ENCODE measurements at places on chromosomes 3 and 15.

DNA sequence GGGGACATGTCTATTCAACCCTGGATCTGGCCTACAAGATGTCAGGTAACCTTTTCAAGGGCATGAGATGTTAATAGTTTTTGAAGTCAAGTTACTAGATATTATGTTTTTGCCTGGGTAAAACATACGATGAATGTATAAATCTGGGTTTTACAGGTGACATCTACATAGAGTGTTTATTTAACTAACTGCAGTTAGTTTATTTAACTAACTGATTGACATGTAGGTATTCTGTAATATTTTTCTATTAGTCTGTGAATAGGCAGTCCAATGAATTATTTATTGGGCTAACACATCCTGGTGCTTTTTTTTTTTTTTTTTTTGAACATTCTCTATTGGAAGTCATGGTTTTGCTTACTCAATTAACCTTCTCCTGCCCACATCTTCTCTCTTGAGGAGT, 38.7 kb upstream of the TNIK start:
- DNase-seq, result no peak

DNA sequence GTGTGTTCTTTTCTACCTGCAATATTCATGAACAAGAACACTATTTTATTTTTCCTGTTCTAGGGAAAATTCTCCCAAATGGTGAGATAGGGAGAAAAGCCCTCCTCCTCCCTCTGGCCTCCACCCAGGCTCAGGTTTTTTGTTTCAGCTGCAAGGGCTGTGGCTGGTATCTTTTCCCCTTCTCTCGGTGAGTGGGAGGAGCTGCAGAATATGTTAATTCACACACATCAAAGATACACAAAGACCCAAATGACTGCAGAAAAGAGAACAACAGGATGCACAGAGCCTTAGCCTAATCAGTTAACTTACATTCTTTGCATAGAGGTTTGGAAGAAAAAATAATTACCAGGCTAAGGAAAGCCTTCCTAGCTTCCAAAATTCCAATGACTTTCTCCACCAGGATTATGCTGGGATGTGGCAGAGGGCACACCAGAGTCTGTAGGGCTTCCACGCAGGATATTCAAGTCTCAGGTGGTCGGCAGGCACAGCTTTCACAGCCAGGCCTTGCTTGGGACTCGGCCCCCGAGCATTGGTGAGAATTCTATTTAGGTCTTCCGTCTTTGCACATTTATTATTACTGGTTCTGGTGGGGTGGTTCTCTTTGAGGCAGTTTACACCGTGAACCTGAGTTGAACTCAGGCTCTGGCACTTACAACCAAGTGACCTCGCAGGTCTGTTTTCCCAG, 64.9 kb downstream of the ABHD5 start:
- DNase-seq, result no peak

DNA sequence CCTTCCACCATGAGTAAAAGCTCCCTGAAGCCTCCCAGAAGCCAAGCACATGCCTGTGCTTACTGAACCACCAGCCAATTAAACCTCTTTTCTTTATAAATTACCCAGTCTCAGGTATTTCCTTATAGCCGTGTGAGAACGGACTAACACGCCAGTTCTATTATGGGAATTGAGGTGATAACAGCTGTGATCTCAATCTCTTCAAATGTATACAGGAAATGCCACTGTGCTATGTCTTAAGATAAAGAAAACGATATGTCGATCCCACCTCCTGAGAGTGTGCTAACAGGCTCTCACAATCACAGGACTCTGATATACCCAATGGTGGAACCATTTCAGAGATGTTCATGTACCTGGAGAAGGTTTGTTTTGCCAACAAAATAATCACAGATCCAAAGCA, 26.2 kb downstream of the CHSY1 start:
- DNase-seq, result no peak

GRCh38 chr3:126646674-126647073, 8.2 kb downstream of the TXNRD3 start:
- DNase-seq, result no peak

GRCh38 chr3:46965151-46965550, 11.4 kb downstream of the CCDC12 start:
- DNase-seq, result no peak

- no peak for DNase-seq
Observed at GRCh38 chr3:14297784-14298236, 104.6 kb upstream of the SLC6A6 start.

DNA sequence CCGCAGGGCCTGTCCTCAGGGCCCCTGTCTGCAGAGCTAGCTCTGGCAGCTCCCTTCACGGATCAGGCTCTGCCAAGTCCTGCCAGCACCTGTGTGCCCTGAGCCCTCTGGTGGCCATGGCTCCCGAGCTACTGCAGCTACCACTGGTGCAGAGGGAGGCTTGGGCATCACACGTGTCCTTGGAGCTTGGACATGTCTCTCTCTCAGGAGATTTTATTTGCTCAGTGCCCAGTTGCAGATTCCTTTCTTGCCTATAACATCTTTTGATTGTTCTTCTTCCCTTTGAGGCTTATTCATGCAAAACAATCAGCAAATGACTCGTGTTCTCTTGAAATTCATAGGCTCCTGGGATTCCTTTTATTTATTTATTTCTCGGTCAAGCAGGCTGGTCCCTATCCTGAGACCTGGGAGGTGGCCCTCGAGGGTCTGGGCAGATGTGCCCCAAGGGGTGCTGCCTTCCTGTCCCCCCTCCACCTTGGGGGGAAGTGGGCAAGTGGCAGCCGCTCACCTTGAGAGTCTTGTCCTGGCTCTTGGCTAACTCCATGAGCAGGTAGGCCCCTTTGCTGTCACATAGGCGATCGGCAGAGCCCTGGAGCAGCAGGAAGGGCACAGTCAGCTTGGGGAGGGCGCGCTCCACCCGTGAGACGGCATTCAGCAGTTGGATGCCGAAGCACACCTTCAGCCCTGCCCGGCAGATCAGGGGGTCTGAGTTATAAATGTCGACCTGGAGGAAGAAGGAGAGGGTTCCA, 21.9 kb downstream of the ABTB1 start:
- no peak for DNase-seq

DNA sequence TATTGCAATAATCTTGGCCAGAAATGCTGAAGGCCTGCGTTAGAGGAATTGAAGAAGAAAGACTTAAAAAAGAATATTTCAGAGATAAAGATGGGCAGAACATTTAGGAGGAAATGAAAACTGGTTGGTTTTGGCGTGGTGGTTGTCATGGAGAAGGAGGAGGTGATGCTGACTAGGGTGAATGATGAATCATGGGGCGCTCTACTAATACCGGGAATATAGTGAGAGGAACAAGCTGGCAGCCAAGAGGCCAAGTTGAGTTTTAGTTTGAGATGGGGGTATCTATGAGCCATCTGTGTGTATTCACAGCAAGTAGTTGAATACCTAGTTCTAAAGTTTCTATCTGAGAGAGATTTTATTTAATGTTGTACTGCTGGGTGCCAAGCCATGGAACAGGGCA, 6.8 kb upstream of the GAP43 start:
- no peak for DNase-seq

GRCh38 chr3:45017821-45018220, 8.3 kb upstream of the CLEC3B start:
- no peak for DNase-seq

GRCh38 chr3:179227349-179227748, 23.6 kb downstream of the KCNMB3 start:
- no peak for DNase-seq

DNA sequence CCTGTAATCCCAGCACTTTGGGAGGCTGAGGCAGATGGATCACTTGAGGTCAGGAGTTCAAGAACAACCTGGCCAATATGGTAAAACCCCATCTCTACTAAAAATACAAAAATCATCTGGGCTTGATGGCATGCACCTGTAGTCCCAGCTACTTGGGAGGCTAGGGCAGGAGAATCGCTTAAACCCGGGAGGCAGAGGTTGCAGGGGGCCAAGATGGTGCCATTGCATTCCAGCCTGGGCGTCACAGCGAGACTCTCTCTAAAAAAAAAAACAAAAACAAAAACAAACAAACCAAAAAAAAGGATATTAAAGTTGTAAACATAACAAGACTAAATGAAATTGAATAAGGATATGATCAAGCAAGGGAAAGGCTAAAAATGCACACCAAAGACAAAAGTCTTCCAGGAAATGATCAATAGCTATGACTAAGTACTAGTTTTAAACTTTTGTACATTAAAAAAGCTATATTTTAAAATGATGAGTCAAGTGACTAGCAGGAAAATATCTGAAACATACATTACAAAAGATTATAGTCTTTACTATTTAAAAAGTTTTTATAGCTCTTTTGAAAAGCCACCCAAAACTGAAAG, 28.6 kb downstream of the KLHL6 start:
- no peak for DNase-seq

DNA sequence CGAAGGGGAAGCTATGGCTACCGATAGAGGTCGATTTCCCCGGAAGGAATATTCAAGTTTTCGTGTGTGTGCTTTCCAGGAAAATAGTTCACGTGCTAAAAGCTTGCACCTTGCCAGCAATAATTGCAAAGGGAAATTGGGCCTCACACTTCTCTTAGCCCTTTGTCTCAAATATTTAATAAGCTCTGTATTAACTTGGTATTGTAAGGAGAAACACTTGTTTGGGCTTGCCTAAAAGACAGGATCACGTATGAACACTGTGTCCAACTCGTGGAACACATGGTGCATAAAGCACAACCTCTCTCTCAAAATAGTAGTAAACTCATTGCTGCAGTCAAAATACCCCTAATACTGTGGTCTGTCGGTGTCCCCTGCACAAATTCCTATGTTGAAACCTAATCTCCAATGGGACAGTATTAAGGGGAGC, 352 bp upstream of the TMF1 start:
- DNase-seq, result no peak

- no peak for DNase-seq
Observed at GRCh38 chr15:70261083-70261482, 163.4 kb upstream of the TLE3 start.

DNA sequence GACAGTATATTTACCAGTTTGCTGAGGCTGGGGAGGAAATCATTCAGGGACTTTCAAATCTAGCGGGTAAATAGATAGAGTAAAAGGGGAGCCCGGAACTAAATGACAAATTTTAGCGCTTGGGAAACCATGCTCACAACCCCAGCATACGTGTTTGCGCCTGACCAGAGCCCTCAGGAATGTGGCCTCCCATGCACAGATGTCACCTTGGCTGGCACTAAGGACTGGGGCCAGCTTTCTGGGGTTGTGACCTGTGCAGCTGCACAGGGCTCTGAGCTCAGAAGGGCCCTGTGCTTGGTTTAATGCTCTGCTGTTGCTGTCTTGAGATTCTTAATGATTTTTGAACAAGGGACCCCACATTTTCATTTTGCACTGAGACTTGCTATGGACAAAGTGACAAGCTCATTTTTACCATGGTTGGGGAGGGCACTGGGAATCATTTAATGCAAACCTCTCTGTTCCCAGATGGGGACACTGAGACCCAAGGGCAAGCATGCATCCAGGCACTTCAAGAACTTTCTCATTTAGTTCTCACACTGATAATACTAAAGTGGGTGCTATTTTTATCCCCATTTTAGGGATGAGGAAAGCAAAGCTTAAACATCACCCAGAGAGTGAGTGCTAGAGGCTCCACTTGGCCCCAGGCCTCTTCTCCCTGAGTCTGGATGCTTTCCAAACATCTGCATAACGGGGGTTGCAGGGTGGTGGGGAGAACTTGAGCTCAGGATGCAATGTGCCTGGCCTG, 44.1 kb upstream of the FAM107A start:
- no peak for DNase-seq

GRCh38 chr3:80439490-80439889, 671.7 kb upstream of the ROBO1 start:
- no peak for DNase-seq

GRCh38 chr3:54878145-54878544, 49.7 kb downstream of the LRTM1 start:
- no peak for DNase-seq

GRCh38 chr3:16171825-16172224, 2.7 kb upstream of the GALNT15 start:
- no peak for DNase-seq

DNA sequence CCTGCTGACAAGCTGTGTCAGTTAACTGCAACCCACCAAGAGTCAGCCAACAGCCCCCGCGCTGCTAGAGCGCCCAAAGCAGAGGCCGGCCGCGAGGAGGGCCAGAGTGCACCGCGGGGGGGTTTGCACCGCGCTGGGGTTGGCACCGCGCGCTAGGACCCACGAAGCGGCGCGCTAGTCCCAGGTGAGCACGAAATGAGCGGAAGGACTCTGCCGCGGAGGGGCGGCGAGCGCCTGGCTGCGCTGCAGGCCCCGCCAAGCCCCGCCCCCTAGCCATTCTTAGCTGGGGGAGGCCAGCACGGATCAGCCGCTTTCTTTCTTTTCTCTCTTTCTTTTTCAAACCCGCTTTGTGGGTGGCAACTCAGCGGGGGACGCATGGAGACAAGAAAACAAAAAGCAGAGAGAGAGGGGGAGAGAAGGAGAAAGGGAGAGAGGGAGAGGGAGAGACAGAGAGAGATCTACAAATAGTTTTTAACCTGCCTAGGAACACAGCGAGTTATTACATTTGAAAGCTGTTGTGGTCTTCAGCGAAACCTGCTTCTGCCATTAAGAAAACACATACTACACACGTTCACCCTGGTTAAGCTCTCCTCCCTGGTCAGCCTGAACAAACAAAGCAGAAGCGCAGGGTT, 6.9 kb upstream of the FOXB1 start:
- DNase-seq, result no peak

DNA sequence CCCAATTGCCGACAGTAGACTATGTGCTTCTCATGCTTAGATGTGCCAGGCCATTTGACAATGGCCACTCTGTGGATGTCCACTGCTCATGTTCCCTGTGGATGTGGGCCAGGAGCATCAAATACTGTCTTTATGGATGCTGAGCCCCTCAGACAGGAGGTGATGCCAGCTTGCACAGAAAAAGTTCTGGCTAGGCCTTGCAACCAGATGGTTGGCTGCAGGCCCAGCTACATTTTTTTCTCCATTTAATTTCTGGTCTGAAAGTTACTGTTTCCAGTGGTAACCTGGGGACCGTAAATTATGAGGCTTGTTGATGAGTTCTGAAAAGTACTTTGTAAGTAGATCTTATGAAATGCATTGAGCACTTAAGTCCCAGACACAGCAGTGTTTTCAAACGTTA, 228.5 kb downstream of the CHL1 start:
- DNase-seq, result no peak

DNA sequence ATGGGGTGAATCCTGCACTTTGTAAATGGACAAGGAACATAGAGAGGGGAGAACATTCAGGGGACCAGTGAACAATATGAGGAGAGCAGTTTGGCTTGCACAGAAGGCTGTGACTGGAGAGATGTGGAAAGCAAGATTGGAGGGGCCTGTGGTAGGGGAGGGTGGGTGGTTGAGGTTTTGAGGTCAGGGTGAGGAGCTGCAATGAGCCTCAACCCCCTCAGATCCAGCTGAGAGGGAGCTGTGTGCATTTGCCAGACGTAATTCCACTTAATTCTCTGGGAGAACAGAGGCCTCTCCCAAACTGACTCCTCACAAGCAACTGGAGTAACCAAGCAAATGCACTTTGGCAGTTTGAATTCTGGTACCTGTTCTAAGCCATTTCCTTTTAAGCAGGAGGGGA, 253.1 kb upstream of the TRIM42 start:
- DNase-seq, result no peak

DNA sequence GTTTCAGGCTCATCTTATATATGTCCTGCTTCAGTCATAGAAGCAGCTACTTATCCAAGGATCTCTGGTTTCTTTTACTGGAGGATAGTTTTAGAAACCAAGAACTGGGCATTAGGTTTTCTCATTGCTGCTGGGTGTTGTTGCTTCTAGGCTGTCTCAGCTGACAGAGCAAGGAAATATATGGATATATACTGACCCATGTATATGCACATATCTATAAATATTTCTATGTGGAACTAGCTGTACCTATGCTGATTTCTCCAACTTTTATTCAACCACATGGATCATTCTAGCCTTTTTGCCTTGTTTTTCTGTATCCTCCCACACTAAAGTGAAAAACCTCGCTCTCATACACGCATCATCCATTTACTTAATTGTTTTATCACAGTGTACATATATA, 64.2 kb downstream of the TP63 start:
- DNase-seq, result no peak

Measured in fibroblast of skin of left quadriceps (primary cell).